ENCODE measurements at places on chromosomes 3 and 15.

DNA sequence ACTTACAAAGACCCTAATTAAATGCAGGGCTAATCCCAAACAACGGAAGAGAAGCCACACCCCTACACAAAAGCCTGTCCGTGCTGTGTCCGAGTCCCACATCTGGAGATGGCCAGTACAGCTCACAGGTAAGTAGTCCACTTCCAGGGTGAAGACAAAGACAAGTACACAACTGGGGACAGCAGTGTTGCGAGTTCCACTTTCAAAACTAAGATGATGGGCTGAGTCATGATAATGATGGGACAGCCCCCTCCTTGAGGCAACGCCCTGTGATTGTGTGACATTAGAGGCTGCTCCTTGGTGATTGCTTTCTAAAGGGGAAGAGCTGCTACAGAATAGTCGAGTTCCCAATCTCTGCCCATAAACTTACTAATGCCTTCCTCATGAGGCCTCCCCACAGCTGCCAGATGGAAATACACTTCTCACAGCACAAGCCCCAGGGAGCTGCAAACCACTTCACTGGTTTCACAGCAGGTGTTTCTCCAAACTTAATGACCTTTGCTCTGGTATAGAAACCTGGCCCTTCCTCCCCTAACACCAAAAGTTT, 27.6 kb downstream of the RFT1 start:
- no peak for DNase-seq

DNA sequence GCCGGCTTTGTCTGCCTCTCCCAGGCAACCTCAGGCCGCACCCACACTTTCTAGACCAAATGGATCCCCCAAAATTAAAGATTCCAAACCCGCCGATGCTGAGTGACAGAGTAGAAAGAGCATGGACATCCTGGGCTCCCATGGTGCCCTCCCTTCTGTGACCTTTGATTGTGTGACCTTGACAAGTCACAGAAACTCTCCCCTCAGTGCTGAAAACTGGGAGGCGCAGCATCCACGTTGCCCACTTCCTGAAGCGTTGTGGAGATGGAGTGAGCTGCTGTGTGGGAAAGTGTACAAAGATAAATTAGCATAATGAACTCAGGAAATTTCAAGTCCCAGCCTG, 74.4 kb upstream of the MFGE8 start:
- no peak for DNase-seq

- DNase-seq = no peak
Measured at GRCh38 chr3:9649791-9650521, 651 bp downstream of the MTMR14 start.

DNA sequence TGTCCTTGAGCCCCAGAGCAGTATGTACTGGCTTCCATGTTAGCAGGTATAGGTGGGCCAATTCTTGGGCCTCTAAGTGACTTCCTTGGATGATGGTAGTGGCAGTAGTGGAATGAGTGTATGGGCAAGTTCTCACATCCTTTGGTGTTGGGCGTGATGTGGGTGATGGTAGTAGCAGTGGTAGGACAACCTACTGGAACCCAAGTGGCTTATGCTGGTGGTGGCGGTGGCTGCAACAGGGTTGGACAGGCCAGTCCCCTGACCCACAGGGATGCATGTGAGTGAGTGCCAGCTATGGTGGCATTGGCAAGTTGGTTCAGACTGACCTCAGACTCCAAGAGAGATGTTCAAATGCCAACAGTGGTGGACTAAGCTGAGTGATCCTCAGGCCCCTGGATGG, 1228.2 kb downstream of the ROBO2 start:
- DNase-seq = no peak

DNA sequence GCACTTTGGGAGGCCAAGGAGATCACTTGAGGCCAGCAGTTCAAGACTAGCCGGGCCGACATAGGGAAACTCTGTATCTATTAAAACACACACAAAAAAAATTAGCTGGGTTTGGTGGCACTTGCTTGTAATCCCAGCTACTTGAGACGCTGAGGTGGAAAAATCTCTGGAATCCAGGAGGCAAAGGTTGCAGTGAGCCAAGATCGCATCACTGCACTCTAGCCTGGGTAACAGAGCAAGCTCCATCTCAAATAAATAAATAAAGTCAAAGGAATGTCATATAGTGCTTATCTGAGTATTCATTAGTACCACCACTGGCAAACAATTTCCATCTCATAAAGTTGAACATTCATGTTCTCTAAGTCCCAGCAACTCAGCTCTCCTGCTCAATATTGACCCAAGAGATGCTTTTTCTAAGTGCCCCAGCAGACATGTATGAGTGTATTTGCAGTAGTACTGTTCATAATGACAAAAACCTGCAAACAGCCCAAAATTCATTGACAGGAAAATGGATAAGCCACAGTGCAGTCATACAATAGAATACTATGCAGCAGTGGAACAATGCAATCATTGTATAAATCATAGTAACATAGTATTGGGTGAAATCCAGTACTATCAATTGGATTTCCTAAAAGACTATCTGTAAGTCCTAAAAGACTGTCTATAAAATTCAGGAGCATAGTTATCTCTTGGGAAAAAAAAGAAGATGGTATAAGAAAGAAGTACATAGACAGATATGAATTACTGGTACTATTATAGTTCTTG, 751.5 kb upstream of the LMCD1 start:
- no peak for DNase-seq

DNA sequence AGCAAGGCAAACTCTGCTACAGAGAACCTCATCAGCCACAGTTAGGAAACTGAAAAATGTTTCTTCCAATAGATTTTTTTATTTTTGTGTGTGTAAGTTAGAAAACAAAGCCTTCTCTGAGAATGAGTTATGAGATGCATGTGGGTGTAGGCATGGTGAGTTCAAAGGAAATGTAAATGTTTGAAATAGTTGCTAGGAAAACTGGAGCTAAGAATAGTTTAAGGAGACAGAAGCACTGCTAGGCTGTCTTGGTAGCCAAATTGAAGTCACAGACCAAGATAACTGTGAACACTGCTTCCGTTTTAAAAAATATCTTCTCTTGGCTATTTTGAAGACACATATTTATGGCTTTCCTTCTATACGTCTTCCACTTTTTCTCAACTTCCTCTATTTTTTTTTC, 1501.2 kb upstream of the CADM2 start:
- no peak for DNase-seq

- no peak for DNase-seq
Measured at GRCh38 chr3:174191380-174191779, 667.8 kb upstream of the NAALADL2 start.

DNA sequence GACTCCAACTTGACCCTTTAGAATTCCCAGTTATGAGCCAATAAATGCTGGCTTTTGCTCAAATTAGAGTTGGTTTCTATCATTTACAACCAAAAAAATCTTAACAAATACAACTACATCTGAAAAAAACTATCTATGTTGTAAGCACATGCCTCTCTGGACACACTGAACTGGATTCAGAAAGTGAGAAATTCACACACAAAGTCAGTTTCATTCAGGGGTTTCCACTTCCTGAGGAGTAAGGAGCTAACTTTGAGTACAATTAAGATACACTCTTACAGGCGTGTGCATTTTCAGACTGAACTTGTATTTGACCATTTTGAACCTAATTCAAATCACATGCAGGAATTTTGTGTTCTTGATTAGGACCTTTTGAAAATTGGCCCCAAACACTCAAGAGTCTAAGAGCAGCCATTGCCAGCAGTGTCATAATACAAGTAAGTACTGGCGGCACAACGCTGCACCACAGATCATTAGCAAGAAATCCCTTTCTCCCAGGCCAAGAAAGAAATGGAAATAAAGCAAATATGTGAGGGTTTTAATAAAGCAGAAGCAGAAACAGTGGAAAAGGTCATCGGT, 31.2 kb downstream of the LINS1 start:
- DNase-seq = no peak

- no peak for DNase-seq
Measured at GRCh38 chr15:56168394-56168793, 75.3 kb downstream of the RFX7 start.

GRCh38 chr3:174862101-174862500, 3.0 kb downstream of the NAALADL2 start:
- no peak for DNase-seq

- no peak for DNase-seq
Measured at GRCh38 chr3:151839313-151839631, 25.4 kb downstream of the AADAC start.

- DNase-seq = no peak
Measured at GRCh38 chr3:49868862-49869466, 742 bp downstream of the CAMKV start.

- DNase-seq = no peak
Measured at GRCh38 chr15:101152914-101153313, 98.9 kb downstream of the CHSY1 start.

DNA sequence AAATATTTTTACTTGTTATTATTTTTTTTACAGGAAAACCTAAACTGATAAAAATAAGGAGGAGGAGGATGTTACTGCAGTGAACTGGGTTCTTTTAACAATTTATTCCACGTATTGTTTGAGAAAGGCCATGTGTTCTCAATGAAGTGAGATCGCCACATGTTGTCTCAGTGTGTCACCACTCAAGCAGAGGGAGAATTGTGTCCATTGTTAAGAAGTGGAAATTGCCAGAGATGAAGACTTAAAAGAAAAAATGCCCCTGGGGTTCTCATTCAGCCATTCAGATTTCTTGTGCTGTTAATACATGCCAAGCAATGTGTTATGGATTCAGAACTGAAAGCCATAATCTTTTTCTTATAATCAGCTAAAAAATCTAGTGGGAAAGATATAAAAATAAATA, 297.1 kb downstream of the NSUN3 start:
- DNase-seq = no peak

DNA sequence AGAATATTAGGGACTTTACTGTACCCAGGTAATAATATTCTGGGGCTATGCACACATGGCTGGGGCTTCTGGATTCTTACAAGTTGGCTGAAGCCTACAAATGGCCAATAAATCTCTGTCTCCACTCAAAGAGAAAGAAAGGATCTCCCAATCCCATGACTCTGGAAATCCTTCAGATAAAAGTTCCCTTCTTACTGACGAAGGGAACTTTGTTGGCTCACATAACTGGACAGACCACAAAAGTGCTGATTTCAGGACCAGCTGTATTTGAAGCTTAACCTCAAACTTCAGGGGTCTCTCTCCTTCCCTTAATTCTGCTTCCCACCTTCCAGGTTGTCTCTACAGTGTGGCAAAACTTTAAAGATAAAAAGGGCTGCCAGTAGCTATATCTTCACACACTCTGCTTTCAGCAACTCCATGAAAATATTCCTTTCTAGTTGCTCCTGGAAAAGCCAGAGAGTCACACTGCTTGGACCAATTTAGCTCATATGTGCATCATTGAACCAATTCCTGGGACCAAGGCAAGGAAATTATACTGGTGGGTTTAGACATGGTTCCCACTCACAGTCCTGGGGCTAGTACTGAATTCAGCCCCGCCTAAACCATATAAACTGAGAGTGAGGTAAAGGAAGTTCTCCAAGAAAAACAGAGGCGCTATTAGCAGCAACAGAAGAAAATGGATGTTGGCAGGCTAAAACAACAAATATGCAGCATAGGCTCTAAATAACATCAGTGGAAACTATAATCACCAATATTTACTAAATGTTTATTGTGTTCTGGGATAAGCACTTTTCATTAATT, 290.0 kb upstream of the GADL1 start:
- no peak for DNase-seq

- no peak for DNase-seq
Measured at GRCh38 chr15:37880009-37880834, 54.2 kb upstream of the TMCO5A start.

GRCh38 chr3:13702286-13702685, 153.4 kb downstream of the FBLN2 start:
- DNase-seq = no peak

- no peak for DNase-seq
Measured at GRCh38 chr3:134754768-134755559, 40.1 kb upstream of the EPHB1 start.

DNA sequence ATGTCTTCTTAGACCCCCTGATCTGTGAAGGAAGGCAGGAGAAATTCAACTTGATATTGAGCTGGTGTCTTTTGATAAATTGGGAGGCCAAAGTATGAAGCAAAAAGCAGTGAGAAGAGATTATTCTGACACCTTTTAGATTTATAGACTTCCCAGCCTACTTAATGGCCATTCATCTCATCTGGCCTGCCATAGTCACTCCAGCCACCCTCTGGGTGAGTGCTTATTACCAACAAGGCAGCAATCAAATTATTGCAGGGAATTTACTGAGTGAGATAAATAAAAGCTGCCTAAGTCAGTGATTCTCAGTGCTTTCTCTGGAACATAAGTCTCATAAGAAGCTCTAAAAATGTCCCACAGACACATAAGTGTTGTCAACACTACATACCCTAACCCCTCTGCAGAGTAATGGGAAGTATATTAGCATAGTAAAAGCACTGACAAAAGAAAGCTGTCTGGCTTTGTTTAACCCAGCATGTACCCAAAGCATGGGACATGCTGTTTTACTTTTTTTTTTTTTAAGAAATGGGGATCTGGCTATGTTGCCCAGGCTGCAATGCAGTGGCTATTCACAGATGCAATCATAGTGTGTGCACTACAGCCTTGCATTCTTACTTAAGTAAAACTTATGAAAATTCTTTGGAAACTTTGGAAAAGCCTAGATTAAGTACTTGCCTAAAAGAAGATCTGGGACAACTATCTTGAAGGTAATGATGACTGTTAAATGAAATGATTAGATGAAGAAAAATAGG, 725.3 kb downstream of the TUSC7 start:
- DNase-seq = no peak

DNA sequence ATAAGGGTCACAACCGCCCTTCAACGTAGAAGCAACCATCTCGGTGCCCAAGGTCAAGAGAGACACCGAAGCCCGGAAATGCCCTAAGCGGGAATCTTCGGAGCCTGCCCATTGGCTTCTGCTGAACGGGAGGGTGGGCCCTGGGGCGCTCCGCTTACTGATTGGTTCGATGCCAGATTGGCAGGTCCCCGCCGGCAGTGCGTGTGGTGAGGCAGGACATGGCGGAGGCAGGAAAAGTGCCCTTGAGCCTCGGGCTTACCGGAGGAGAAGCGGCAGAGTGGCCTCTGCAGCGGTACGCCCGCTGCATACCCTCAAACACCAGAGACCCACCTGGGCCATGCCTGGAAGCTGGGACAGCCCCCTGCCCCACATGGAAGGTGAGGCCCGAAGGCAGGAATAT, at the start of gene REC114:
TSS of gene REC114 (plus strand) at position 197 of the 400 bp plus-strand sequence. CDS start at position 219, 22 bp downstream.
- DNase-seq = no peak

- no peak for DNase-seq
Measured at GRCh38 chr15:97963779-97964178, 3.3 kb downstream of the ARRDC4 start.

DNA sequence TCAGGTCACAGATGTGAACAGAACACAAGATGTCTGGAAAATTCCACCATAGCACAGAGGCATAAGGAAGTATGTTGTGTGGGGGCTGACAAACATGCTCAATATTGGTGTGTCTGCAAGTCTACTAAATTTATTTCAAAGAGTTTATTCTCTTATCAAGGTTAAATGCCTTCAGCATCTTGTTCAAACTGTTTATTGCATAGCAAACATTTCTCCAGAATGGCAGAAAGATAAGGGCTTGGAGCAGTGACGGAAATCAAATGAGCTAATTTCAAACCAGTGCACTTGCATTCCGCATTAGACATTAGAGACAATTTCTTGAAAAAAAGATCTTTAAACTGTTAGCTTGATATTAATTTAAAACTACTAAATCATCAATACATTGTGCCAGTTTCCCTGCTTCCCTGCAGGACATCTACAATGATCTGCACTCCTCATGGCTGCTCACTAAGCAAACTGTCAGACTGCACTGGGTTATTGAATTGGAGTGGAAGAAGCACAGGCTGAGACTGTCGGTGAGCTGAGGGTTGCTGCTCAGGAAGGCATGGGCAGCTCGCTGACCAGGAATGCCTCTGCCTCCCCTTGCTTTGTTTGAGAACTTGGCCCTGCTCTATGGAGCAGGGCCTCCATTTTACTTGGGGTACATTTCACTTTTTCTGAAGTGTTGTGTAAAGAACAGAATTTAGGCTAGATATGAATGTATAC, 89.4 kb downstream of the KCNAB1 start:
- DNase-seq = no peak

- no peak for DNase-seq
Measured at GRCh38 chr3:28042707-28043106, 198.7 kb upstream of the CMC1 start.
